ENCODE measurements at places on chromosomes 12 and 14.
A peak's percentile ranks its signal among the peaks of the same experiment; 100 is the strongest.

DNA sequence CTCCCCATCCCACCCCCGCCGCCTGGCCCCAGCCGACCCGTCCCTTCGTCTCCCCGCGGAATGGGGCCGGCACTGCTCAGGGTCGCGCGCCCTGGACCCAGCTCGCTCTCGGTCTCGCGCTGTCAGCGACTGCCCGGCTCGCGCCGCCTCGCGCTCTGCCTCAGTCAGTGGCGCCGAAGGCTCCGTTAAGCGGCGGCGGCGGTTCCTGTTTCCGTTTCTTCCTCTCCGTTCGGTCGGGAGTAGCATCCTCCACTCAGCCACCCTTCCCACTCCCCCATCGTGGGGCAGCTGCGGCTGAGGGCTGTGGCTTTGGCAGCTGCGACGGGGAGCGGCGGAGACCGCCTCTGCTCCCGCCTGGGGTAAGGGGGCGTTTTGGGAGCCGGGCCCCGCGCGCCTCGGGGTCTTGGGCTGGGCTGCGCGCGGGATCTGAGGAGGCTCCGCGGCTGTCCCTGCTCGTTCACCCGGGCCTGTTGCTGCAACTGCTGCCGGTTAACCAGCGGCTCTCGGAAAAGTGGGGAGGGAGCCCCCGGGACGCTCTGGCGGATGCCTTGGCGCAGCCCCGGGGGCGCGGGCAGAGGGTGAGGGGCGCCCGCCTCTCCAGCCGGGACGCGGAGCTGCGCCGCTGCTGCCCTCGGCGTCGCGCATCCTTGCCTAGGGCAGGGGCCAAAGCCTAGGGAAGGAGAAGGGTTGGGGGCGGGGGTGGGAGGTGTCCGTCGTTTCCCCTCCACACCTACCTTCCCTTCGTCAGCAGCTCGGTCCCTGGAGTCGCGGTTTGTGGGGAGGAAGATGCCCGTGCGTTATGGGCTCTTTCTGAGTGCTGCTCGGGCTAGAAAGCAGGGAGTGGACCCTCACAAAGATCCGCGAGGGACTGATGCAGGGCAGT is 567 bp downstream of the FUT8 start:
- DNase-seq, result peak; percentile 93

- no peak for DNase-seq
These were observed 58.6 kb downstream of the KCNA5 start for GRCh38 chr12:5102261-5102789.

DNA sequence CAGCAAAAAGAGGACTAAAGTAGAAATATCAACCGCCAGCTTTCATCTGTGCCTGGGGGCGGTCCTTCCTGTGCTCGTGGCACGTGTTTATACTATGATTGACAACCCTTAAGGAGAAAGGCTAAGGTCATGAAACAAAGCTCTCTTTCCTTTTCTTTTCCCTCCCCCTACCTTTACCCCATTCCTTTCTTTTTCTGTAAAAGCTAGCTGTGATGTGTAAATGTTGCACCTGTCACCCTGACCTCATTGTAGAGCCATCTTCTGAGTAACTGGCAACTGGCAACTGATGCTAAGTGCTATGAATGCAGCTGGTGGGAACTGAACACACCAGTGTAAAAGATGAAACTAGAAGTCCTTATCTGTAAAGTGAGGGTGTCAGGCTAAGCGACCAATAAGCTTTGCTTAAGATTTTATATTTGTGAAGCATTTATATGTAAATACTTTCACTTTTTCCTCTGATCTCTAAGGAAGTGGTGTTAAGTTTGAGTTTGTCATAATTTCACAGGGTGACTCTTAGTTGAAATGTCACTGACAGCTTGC is 102.8 kb upstream of the BCAT1 start:
- DNase-seq, result no peak

DNA sequence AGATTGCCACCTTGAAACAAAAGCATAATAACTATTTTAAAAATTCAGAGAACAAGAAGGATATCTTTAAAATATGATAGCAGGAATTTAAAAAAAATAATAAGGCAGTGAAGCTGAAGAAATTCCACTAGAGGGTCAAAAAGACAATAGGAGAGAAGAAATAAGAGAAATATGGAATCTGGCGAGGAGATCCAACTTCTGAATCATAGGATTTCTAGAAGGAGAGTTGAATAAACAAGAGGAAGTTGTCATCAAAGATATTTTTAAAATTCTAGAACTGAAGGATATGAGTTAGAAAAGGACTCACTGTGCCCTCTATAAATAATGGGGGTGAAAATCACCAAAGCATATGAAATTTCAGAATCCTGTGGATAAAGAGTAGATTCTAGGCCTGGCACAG is 26.8 kb upstream of the TOMM20L start:
- DNase-seq, result no peak

DNA sequence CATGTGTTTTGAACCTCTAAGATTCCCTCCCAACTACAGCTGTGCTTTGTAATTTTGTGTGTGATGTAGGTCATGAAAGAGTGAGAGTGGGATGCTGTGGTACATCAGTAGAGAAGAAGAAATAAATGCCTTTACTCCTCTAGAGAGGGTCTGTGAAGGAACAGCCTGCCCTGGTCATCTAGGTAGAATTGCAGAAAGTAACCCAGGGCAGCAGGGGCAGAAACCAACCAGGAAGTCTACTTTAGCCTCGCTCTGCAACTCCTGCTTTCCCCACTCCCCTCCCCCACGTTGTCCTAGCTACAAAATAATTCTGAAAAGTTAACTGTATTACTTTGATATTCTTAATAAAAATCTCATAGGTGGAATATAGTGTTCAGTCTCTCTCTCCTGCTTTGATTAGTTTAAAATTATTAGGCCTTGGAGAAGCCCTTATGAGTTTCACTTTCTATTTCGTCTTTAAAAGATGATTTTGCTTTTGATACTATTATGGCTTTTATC is 7.5 kb downstream of the TBK1 start:
- DNase-seq, result no peak

DNA sequence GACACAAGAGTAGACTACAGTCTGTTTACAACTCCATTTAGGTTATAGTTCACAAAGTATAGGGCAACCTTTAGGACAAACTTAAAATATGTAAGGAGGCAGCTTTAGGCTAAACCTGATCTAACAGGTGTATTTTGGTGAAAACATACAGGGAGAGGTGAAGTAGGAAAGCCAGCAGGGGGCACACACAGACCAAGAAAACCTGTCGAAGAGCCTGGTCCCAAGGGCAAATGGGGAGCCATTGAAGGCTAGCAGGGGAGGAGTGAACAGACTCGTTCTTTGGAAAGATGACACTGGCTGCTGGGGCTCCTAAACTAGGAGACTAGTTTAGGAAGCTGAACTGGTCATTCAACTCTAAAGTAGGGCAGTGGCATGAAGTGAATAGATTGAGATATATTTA is 138.8 kb upstream of the WSCD2 start:
- peak; percentile 75 for DNase-seq

- DNase-seq, result no peak
These were observed 7.6 kb upstream of the STAT6 start for GRCh38 chr12:57118711-57119271.

GRCh38 chr12:124082687-124083086 is 109.7 kb downstream of the ZNF664 start:
- DNase-seq, result peak; percentile 90

- DNase-seq, result peak; percentile 22
These were observed 33.2 kb downstream of the EGLN3 start for GRCh38 chr14:33917661-33918060.

DNA sequence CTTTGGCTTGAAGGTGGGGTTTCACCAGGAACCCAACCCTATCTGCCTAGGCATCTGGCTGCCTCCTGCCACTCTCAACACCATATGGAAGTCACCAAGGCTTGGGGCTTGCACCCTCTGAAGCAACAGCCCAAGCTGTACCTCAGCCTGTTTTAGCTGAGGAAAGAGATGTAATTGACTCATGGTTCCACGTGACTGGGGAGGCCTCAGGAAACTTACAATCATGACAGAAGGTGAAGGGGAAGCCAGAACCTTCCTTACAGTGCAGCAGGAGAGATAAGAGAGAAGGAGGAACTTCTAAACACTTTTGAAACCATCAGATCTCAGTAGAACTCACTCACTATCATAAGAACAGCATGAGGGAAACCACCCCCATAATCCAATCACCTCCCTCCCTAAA is 26.9 kb downstream of the GLIPR1L1 start:
- no peak for DNase-seq

- no peak for DNase-seq
These were observed 10.1 kb upstream of the CLEC12A start for GRCh38 chr12:9961106-9961505.

DNA sequence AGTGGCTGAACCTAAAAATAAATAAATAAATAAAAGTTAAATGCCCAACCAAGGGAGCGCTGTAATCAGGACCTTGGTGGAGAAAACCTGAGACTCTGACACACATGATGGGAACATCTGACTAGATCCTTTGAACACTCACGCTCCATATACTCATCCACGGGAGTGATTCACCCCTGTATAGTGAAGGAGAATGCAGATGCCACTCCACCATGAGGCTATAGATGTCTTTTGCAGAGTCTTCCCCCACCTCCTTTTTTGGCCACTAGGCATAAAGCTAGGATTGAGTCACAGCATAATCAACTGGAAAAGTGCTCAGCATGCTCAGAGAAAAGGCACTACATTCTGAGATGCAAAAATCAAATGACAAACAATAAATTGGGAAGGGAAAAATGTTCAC is 19.0 kb downstream of the ADAM20 start:
- DNase-seq, result no peak

- no peak for DNase-seq
These were observed 8.7 kb downstream of the ANKRD13A start for GRCh38 chr12:110007881-110008280.

GRCh38 chr14:55921511-55921910 is 196.7 kb upstream of the PELI2 start:
- peak; percentile 21 for DNase-seq

GRCh38 chr12:15698377-15698871 is 90.8 kb downstream of the EPS8 start:
- DNase-seq, result no peak

GRCh38 chr12:115267464-115267863 is 583.5 kb upstream of the TBX3 start:
- DNase-seq, result no peak

GRCh38 chr12:59834659-59835474 is 239.0 kb downstream of the SLC16A7 start:
- peak; percentile 20 for DNase-seq

GRCh38 chr12:113870035-113870434 is 96.1 kb downstream of the RBM19 start:
- no peak for DNase-seq

DNA sequence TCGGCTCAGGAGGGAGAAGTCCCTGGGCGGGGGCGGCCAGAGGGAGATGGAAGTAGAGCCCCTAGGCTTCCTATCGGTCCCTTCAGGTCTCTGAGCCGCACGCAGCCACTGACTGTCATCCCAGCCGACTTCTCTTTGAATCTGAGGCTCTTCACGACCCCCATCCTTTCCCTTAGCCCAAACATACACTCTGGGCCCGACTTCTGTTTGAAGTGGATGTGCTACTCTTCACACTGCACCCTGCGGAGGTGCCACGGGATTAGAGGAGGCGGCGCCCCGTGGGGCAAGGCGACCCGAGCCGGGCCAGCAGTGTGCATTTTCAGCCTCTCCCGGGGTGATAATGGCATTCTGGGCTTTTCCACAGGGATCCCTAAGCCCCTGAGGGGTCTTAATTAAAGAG is 6.0 kb upstream of the DACT1 start:
- no peak for DNase-seq
